ENCODE measurements at places on chromosomes 12 and 14.

- no peak for DNase-seq
These were observed 121.3 kb downstream of the SLC25A21 start for GRCh38 chr14:37051153-37051552.

DNA sequence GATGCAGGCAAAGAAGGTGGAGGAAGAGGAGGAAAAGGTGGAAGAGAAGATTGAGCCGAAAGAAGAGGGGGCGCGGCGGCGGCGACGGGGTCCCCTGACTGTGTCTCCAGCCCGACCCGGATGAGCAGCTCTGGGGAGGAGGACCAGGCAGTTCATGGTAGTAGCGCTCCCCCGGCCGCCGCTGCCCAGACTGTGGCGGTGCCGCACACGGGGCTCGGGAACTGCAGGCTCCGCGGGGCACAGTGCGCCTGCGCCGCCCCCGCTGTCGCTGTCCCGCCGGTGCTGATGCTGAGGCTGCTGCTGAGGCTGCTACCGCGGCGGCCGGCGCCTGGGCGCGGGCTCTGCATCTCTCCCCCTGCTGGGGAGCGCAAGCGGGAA is at the start of gene KCNH5:
Gene KCNH5, minus strand, starts transcription at position 225 of the 378 bp plus-strand sequence. CDS start 272 bp downstream, outside the sequence.
- DNase-seq, result no peak

DNA sequence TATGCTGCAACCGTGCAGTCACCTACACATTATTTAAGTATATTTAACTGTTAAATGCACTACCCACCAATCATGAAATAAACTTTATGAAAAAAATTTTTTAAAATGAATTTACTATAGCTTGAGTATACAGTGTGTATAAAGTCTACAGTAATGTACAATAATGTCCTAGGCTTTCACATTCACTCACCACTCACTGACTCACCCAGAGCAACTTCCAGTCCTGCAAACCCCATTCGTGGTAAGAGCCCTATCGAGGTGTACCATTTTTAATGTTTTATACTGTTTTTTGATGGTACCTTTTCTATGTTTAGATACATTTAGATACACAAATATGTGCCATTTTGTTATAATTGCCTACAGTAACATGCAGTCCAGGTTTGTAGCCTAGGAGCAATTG is 48.1 kb downstream of the KLRG1 start:
- DNase-seq, result no peak

GRCh38 chr14:24436355-24437019 is 6.1 kb downstream of the SDR39U1 start:
- no peak for DNase-seq

- DNase-seq, result no peak
These were observed 84.3 kb upstream of the ATF1 start for GRCh38 chr12:50679612-50680011.

- no peak for DNase-seq
These were observed 90.2 kb downstream of the LIN7A start for GRCh38 chr12:80847575-80847974.

- no peak for DNase-seq
These were observed 268.4 kb upstream of the FKBP4 start for GRCh38 chr12:2526371-2526770.

DNA sequence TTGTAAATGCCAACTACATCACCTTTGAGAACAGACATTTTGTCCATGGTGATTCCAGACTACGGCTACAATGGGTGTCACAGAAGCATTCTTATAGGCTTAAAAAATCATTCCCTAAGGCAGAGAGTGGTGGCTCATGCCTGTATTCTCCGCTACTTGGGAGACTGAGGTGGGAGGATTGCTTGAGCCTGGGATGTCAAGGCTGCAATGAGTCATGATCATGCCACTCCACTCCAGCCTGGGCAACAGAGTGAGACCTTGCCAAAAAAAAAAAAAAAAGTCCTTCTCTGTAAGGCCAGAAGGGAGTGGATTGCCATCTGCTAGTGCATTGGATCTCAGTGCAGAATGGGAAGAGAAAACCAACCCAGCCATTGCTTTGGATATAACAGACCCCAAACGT is 522.5 kb downstream of the VRK1 start:
- no peak for DNase-seq

GRCh38 chr14:68470361-68470760 is 322.5 kb downstream of the ZFP36L1 start:
- no peak for DNase-seq

- DNase-seq, result no peak
These were observed 168.1 kb downstream of the ADGRD1 start for GRCh38 chr12:131121705-131122405.

DNA sequence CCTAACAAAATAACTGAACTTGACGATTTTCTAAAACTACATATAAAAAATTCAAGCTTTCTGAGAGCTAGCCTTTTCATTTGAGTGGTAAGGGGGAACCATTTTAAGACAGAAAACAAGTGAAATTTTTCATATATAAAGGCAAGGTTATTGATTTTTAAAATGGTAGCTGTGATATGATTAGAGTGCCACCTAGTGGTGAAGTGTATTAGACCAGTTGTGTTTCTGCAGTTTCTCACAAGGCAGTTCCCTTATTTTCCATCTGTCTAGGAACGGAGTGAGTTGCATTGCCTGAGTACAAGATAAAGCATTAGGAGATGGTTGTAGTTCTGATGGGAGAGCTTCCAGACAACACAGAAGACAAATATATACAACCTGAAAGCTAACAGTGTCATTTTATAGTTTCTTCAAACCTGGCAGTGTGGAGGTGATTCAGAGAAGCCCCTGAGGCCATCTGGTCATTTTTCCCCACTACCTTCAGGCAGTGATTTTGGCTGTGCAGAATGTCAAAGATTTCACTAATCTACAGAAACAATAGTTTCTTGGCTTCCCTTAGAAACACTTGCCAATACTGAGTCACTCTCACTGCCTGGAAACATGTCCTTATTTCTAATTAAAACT is 180.8 kb downstream of the C12orf50 start:
- no peak for DNase-seq

DNA sequence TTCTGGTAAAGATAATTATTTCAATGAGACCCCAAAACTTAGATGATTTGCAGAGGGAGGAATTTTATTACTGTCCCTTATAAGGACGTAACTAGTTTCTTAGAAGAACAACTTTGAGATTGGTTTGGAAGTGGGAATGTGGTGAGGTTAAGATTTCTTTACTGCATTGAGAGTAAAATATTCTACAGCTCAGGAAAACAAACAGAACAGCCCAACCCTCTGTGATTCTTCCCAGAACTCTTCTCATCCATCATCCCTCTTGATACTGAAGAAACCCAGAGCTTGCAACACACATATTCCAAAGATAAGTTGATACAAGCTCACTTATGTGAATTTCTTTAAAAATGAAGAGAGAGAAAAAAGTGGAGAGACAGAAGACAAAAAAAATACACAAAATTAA is 234.2 kb downstream of the CRADD start:
- DNase-seq, result no peak

GRCh38 chr12:49870501-49871262 is 27.8 kb upstream of the BCDIN3D start:
- DNase-seq, result no peak

DNA sequence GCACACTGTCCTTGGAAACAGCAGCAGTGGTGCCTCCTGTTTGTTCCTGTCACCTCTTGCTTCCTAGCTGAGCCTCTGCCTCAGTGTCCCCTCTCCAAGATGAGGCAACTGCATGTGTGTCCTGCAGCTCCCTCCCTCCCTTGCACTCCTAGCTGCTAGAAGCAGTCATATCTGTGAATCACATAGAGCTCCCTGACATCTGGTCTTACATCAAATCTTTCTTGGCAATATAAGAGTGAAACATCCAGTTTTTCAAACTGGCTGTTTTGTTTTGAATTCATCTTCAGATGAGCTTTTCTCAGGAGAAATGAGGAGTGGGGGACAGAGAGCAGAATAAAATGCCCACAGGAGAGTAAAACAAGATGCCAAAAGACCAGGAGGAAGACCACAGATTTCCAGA is 103.7 kb downstream of the VCPKMT start:
- DNase-seq, result no peak

DNA sequence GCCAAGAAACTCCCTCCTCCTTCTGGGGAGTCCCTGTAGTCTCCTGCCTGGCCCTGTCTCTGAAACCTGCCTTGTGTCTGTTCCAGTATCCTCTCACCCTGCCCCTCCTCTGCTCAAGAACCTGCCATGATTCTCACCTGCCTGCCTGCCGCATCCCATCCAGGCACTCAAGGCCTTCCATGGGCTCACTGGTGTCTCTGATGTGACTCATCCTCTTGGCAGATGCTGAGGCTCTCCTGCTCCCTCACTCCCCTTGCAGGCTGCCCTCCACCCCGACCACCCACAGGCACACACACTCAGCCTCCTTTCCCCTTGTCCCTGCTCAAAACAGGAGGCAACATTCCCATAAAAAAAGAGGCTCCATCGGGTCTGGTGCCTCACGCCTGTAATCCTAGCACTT is 5.8 kb upstream of the BEGAIN start:
- no peak for DNase-seq

DNA sequence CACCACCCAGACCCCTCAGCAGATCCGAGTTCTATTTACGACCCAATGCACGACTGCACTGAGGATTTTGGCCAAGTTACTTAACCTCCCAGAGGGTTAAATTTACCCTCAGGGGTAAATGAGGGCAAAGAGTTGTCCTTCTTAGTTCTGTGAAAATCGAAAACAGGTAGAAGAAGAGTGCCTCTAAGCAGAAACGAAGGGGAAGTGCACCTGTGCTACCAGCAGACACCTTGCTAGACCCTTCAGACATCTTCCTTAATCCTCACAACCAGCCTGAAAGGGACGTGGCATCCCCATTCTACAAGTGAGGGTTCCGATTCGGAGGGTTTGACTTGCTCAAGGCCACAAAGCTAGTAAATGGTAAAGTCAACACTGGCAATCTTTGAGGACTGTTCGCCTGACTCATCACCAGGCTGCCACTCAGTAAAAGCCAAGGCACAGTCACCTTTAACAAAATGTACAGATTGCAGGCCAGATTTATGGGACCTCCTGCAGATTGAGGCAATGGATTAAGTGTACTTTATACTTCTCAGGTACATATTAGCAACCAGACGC is 1.6 kb downstream of the GSG1 start:
- no peak for DNase-seq

GRCh38 chr14:29310757-29311156 is 544.2 kb downstream of the FOXG1 start:
- DNase-seq, result no peak

- no peak for DNase-seq
These were observed 24.8 kb downstream of the GOLGA3 start for GRCh38 chr12:132803888-132804287.

Measured in activated T-helper 2 cell treated with anti-CD3 and anti-CD28 coated beads, Interferon-gamma antibody, Interleukin-2, Interleukin-4, amounts not matched to agents 10 μg/mL and 5 μg/mL and 100 μg/mL, durations not matched to agents 14 hours and 24 hours and 36 hours (primary cell).